ENCODE measurements at places on chromosomes 5 and 9. TPM values are rescaled to one million over a fixed set of nuclear protein-coding genes. Genes with fewer than 3 reads are reported as not detected.

MEIKIN gene
- total RNA-seq, result not detected

ORM2 gene
- not detected for total RNA-seq

SREK1 gene
- 47.3 TPM for total RNA-seq

TAS2R1 gene
- not detected for total RNA-seq

SHC3 gene
- 0.25 TPM for total RNA-seq

DDX4 gene
- not detected for total RNA-seq

TNFSF8 gene
- not detected for total RNA-seq

CKMT2 gene
- total RNA-seq, result 0.38 TPM

FOXD4 gene
- total RNA-seq, result 0.13 TPM

TAL2 gene
- total RNA-seq, result not detected

GABRA6 gene
- total RNA-seq, result not detected

GALNT10 gene
- total RNA-seq, result 52.3 TPM

ADGRD2 gene
- not detected for total RNA-seq

ARSI gene
- not detected for total RNA-seq

FOXI1 gene
- not detected for total RNA-seq
